Occipital lobe (tissue), 3 donors: ENCODE measurements at places on chromosomes 3 and 15. TPM values are rescaled to one million over a fixed set of nuclear protein-coding genes. Genes with fewer than 3 reads are reported as not detected.

KIF15 gene
- total RNA-seq, result 6.4 TPM

A4GNT gene
- total RNA-seq, result not detected

ALS2CL gene
- 3.9 TPM for total RNA-seq

SLC28A1 gene
- not detected for total RNA-seq

DAG1 gene
- 21.2 TPM for total RNA-seq

RAB43 gene
- total RNA-seq, result 3.3 TPM

NEK4 gene
- total RNA-seq, result 46.0 TPM

DLG1 gene
- total RNA-seq, result 142 TPM

LYZL4 gene
- total RNA-seq, result not detected

CCDC39 gene
- 0.62 TPM for total RNA-seq

PARP6 gene
- total RNA-seq, result 54.6 TPM

ONECUT1 gene
- not detected for total RNA-seq

BOC gene
- 11.2 TPM for total RNA-seq

ALDH1A3 gene
- total RNA-seq, result 1.9 TPM

GATA2 gene
- 0.31 TPM for total RNA-seq

GABRR3 gene
- total RNA-seq, result not detected

SAMMSON gene
- total RNA-seq, result 0.47 TPM

GNB4 gene
- total RNA-seq, result 177 TPM

COL6A6 gene
- 0.31 TPM for total RNA-seq

ECE2 gene
- 2.2 TPM for total RNA-seq

CNTN3 gene
- total RNA-seq, result 16.2 TPM

SLC35G2 gene
- 14.7 TPM for total RNA-seq

PP2D1 gene
- not detected for total RNA-seq

PIERCE2 gene
- 5.0 TPM for total RNA-seq

PGBD4 gene
- 6.2 TPM for total RNA-seq

ATP2B2 gene
- 79.5 TPM for total RNA-seq
